Foreskin keratinocyte (primary cell): ENCODE measurements at places on chromosomes 5 and 9. TPM values are rescaled to one million over a fixed set of nuclear protein-coding genes. Genes with fewer than 3 reads are reported as not detected.

Gene PCBD2
- total RNA-seq: 4.6 and 4.8 TPM in 2 replicates

Gene DOK3
- total RNA-seq: 2.1 and 2.2 TPM in 2 replicates

Gene WWC1
- total RNA-seq: 32.7 and 37.9 TPM in 2 replicates

Gene IFNA21
- not detected in 2 replicates for total RNA-seq

Gene THBS4
- total RNA-seq: 0.67 and 1.1 TPM in 2 replicates

Gene CCDC152
- total RNA-seq: 2.0 and 2.8 TPM in 2 replicates

Gene SAXO1
- total RNA-seq: not detected in 2 replicates
